Chondrocyte (in vitro differentiated cells): ENCODE measurements at places on chromosomes 1 and 21. TPM values are rescaled to one million over a fixed set of nuclear protein-coding genes. Genes with fewer than 3 reads are reported as not detected.

LCE1A gene
- not detected in 3 replicates for total RNA-seq

CELSR2 gene
- total RNA-seq, result 8.6 to 10.3 TPM (median 9.9 TPM) in 3 replicates

POGZ gene
- 61.7 to 79.7 TPM (median 65.0 TPM) in 3 replicates for total RNA-seq

CACNA1S gene
- 0.07 to 0.46 TPM (median 0.40 TPM) in 3 replicates for total RNA-seq

GPA33 gene
- 0.99 TPM in 1 of 3 replicates, not detected in the others for total RNA-seq
